NCI-H2171 (cell line): ENCODE measurements at places on chromosomes 16 and 17.

GRCh38 chr17:61380836-61381525 is 18.7 kb upstream of the TBX2 start:
- no peak for DNase-seq

- DNase-seq: no peak
Measured at GRCh38 chr17:72452286-72453173, 331.7 kb downstream of the SOX9 start.

DNA sequence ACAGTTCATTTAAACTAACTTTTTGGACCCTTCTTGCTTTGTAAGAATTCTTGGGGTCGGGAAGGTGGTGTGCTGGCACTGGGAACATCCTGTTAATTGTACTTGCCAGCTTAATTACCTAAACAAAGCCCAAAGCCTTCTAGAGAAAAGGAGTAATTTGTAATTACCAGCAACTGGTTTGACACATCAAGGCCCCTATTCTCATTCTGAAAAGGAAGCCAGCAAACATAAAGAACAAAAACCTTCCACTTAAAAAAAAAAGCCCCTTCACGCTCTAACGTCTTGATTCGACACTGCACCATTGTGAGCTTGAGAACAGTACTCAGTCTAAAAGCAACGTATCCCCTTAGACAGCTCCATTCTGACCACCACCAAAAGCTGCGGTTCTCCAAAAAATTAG is 74.7 kb upstream of the RPH3AL start:
- no peak for DNase-seq

GRCh38 chr17:247767-248166 is 66.3 kb upstream of the DOC2B start:
- no peak for DNase-seq

DNA sequence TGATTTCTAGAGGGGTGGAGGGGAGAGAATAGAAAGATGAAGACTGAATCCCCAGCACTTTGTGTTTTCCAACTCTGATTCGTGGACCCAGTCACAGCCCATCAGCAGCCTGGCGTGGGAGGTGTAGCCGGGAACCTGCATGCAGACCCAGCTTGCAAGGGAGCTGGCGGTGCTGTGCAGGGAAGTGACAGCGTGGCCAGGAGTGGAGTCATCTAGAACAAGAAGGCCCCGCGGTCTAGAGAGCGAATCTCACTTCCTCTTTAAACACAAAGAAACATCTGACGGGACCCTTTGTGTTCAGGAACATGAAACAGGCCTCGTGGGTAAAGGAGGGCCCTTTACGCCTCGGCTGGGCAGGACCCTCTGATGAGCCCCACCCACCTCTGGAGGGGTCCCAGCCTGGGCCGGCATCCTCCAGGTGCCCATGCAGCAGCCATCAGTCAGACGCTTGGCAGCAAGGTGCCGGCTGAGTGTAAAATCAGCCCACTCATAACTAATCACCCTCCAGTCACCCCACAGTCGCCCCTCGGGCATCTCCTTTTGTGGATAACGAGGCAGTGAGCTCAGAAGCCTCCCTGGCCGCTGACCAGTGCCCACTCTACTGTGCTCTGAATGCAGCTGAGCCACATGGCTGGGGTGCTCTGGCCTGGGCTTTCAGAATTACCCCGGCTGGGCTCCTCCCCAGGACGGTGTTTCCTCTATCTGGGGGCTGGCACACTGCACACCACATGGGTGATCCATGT is 4.4 kb downstream of the SNAI3 start:
- DNase-seq: no peak

DNA sequence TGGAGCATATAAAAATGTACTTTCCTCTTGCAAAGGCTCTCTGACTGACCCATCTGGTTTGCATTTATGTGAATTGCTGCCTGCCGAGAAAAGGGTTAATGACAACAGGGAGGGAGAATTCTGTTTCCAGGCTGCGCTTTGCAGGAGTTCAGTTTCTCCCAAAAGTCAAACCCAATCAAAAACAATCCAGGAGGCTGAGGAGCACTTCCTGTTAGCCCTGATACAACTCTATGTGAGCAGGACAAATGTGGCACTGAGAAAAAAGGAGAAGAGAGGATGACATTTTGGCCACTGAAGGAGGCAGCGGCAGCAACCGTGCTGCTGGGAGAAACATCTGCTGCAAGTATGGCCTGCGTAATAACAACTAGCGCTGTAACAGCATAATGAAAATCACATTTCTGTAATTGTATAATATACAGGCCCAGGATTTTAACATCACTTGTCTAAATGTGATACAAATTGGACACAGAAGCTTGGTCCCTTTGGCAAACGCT is 26.8 kb upstream of the ELAC2 start:
- no peak for DNase-seq

GRCh38 chr17:19670908-19671307 is 22.4 kb downstream of the ALDH3A2 start:
- DNase-seq: no peak

- no peak for DNase-seq
Measured at GRCh38 chr17:80639658-80640057, 95.0 kb downstream of the RPTOR start.
